ENCODE measurements at places on chromosomes 1 and 21.

DNA sequence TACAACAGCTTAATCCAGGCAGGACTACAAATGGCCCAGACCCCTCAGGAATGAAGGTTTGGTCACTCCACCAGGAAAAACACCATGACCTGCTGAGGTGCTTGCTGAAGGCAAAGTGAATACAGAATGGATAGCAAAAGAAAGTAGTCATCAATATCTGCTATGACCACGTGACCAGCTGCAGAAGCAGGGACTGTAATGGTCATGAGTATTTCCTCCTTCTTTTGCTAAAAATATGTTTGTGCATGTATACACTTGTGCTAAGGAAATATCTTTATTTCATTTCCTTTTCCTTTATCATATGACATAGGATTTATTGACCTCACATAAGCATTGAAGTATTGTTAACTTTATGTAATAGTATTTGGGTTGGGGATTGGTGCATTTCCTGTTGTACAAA, 26.4 kb upstream of the GOLT1A start:
- DNase-seq = no peak

GRCh38 chr1:145999321-146000024, 3.1 kb upstream of the TXNIP start:
- DNase-seq = peak; percentile 28

DNA sequence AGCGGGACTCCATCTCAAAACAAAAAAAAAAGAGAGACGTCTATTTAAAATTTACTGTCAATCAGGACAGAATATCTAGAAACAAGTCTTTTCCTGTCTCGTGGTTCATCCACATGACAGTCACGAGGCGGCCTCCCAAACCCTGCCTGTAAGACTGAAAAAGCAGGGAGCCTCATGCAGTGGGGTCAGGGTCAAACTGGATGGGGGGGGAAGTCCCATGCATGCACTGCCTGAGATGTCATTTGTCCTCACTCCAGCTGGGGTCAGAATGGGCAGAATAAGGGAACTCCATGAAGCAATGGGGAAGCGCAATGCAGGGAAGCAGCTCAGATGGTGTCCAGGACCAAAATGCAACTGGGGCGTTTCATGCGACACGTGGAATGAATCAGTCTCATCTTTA, 85.5 kb downstream of the PIK3CD start:
- DNase-seq = no peak

GRCh38 chr21:18368205-18368604, 35.4 kb downstream of the TMPRSS15 start:
- no peak for DNase-seq

DNA sequence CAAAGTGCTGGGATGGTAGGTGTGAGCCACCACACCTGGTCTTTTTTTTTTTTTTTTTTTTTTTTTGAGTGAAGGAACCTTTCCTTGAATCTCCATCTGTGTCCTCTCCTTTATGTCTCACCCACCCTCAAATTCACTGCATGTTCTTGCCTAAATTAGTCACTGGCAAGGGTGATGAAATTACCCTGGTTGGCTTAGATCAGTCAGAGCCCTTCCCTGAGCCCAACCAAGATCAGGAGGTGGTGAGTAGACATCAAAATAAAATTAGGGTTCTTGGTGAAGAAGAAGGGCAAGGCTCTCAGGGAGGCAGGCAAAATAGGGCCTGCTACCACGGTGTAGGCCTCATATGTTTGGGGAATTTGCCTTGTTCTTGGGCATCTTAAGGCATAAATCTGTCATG, 5.3 kb upstream of the TNN start:
- DNase-seq = peak; percentile 30

DNA sequence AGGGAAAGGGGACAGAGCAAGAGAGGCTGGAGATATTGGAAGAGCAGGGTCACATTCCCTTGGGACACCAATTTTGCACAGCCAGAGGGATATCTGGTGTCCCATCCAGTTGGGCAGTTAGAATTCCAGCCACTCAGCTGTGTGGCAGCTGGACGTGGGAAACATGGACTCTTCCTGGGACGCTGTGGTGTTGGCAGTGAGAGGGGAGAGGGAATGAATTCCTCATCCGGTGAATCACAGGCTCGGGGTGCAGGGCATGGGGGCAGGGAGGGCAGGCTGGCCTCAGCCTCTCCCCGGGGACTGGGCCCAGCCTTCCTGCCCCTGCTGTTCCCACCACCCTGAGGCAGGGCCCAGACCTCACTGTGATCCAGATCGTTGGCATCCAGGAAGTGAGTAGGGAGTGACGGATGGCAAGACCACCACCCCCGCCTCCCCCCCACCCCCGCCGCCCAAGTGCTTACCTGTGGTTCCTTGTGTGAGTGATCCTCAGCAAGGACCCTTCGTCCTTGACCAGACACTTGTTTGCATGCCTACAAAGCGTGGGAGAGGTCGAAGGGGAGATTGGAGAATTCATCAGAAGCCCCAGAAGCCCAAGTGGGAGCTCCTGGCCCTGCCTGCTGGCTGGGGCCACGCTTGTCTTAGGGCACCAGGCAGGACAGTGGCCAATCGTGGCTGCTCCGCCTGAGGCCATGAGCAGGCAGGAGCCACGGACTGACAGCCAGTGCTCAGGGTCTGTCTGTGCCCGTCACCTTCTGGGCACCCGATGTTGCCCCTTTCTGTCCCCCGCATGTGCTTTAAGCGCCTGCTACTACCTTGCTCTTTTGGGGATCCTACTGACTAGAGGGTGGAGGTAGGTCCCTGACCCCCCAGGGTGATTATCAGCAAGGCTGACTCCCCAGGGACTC, 8.7 kb downstream of the WNT3A start:
- peak; percentile 46 for DNase-seq

DNA sequence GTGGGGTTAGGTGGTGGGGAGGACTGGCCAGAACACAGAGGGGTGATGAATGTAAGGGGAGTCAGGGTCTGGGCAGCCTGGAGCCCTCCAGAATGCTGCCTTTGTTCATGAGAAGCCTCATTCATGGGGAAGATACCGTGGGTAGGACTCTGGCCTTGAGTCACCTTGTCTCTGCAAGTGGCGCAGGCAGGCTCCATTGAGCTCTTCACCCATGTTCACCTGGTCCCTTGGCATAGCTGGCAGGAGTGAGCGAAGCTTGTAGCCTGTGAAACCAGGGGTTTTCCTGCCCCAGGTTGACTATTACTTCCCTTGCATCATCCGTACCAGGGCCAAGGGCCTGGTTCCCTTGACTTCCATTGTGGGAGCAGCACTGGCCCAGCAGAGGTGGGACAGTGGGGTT, 25.8 kb downstream of the SOX13 start:
- no peak for DNase-seq

- no peak for DNase-seq
Measured at GRCh38 chr1:33512226-33513011, 40.0 kb downstream of the ZSCAN20 start.

GRCh38 chr1:244325056-244325758, 126.5 kb downstream of the ADSS2 start:
- no peak for DNase-seq

DNA sequence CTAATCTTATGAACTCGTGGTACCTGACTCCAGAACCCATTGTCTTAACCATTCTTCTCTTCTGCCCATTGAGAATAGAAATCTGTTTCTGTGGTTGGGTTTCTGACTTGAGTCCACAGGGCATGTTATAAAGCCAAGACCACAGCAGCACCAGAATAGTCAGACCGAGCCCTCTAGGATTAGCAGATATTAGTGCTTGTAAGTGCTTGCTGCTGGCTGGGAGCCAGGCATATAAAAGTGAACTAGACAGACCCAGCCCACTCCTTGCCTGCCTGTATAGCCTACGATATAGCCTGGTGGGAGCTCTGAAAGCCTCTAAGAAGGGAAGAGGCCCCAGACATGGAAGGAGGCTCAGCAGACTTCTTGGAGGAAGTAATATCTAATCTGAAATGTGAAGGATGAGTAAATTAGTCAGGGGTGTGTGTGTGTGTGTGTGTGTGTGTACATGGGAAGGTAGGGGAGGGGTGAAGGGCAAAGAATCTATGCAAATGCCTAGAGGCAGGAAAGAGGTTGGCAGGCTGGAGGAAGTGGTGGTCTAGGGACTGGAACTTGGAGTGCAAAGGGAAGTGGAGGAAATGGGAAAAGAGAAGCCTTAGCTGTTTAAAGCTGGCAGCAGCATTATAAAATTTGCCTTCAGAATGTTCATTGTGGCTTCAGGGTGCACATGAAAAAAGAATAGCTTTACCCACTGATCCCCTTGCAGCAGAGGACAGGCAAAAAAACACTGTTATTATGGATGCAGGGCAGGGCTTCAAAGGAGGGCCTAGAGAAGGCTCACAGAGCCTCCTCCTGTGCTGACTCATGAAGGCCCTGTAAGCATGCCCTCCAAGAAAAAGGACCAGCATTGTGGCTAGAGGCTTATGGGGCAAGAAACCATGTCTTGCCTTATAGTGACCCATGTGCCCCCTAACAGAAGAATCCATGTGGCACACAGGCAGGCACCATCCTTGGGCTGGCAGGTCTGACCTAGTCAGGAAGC, 169.2 kb downstream of the LMX1A start:
- DNase-seq = no peak

DNA sequence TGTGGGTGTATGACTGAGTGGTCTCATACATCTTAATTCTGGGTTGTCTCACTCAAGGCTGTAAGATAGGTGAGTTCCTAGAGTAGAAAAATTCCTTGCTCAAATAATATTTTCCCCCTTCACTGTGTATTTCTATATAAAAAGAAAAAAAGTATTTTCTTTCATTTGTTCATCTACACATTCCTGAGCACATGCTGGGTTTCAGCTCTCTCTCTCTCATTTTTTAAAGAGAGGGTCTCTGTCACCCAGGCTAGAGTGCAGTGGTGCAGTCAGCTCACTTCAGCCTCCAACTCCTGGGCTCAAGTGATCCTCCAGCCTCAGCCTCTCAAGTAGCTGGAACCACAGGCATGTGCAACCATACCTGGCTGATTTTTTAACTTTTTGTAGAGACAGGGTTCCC, 22.0 kb downstream of the DDI2 start:
- no peak for DNase-seq

DNA sequence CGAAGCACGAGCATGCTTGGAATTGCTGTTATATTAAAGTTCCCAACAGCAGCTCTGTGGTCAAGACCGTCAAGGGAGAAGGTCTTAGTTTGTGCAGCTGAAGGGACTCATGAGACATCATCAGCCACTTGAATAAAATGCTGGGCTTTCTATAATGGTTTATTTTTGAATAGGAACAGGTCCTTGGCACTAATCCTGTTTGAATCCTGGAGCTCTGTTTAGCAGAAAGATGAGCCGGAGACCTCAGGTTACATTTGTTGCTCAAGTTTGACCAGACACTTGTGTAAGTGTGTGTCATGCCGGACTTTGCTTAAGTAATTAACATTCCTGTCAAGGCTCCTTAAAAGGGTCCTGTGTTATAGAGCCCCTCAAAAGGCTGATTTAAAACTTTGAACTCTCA, 186.5 kb downstream of the ROR1 start:
- DNase-seq = peak; percentile 63

- DNase-seq = no peak
Measured at GRCh38 chr1:57109883-57110282, 144.1 kb upstream of the C8B start.

GRCh38 chr1:110593902-110594301, 12.3 kb downstream of the KCNA2 start:
- no peak for DNase-seq

GRCh38 chr1:50505427-50505826, 82.2 kb upstream of the DMRTA2 start:
- no peak for DNase-seq

Measured in fibroblast of mammary gland (primary cell).